ENCODE measurements at places on chromosomes 11 and 22.
A peak's percentile ranks its signal among the peaks of the same experiment; 100 is the strongest.

DNA sequence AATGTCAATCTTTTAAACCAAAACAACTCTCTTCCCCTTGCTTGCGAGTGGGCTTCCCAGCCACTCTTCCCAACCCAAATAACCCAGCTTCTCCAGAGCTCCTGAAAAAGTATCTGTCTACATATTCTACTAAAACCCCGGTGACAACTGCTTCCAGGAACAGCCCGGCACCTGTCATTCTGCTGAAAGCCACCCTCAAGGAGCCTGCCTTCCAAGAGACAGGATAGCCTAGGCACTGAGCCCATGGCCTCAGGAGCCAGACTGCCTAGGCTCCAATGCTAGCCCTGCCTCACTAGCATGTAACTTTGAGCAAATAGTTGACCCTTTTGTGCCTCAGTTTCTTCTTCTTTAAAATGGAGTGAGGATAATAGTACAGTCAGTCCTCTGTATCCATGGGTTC lies 459.8 kb downstream of the SOX6 start:
- no peak for DNase-seq

DNA sequence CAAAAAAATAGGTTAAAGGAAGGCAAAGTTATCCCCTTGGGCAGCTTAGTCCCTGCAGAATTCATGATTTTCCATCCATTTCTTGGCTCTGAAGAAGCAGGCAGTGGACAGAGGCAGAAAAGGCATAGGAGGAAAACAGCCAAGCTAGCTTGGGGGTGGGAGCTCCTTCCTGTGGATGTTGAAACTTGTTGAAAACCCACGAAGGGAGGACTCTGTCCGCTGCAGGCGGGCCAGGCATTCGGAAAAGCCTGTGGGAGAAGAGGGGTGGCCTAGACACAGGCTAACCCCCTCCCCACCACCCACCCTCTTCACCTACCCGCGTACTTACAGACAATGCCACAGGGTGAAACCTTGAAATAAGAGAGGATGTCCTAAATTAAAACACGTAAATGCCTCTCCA lies 72.1 kb downstream of the C22orf31 start:
- no peak for DNase-seq

DNA sequence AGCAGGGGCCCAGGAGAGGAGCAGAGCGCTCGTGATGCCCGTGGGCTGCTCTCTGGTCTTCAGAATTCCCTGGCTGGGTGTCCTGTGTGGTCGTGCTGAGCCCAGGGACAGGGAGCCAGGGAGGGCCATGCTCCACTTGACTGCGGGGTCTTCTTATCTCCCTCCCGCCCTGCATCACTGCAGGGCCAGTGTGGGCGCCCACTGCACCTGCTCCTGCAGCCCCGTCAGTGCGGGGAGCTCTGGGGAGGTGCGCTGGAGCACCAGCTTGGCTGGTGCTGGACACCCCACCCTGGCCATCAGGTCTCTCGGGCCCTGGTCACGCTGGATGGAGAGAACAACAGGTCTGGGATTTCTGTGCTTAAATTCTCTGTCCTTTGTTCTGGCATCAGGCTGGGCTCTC lies 31.8 kb downstream of the B3GAT1 start:
- DNase-seq, result no peak

GRCh38 chr11:117961896-117962295 lies 24.3 kb upstream of the IL10RA start:
- DNase-seq, result no peak

DNA sequence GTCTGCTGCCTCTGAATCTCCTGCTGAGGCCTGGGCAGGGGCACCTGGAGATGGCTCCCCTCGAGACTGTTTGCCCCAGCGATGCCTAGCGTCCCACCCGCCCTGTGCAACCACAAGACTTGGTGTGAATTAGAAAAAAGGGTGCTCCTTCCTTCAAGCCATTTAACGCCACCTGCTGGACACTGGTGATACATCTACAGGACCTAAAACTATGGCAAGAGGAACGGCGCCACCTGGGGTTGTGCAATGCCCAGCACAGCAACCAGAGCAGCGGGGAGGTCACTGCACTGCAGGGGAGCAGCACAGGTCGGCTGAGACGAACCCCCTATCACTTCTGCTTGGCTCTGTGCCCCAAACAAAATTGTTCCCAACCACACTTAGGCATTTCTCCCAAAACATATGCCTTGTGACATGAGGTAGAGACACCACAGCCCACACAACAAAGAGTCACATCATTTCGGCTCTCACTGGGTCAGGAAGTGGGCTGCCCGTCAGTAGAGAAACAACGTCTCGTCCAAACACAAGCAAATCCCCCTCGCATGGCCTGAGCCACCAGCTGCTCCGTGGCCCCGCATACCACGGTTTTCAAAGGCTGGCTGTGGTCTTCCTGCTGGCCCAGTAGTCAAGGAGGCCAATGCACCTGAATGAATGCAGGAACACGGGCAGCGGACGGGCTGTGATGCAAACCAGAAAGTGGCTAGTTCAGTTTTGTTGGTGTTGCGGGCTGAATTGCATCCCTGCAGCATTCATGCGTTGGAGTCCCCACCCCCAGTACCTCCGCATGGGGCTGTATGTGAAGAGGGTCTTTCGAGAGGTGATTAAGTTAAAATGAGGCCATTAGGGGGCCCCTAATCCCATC lies 171.9 kb downstream of the SHANK2 start:
- DNase-seq, result peak; percentile 97

- DNase-seq, result no peak
Measured at GRCh38 chr11:34685864-34686263, 65.0 kb downstream of the EHF start.

GRCh38 chr11:96706761-96707160 lies 316.9 kb downstream of the JRKL start:
- no peak for DNase-seq

GRCh38 chr22:27780161-27780575 lies 21.4 kb downstream of the MN1 start:
- DNase-seq, result no peak

GRCh38 chr22:49272546-49273125 lies 555.0 kb downstream of the BRD1 start:
- DNase-seq, result no peak

DNA sequence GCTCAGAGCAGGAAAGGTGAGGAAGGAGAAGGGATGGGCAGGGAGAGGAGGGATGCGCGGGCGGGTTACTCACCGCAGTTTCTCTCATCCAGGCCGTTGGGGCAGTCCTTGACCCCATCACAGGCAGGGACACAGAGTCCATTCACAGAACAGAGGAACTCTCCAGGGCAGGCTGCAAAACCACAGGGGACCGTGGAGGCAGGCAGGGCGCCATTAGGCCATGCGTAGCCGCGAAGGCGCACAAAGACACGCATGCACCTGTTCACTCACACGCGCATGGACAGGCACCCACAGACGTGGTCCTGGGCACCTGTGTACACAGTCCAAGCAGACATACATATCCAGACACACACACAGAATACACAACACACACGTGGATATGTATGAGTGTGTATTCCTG lies 23.0 kb downstream of the KCTD17 start:
- no peak for DNase-seq

DNA sequence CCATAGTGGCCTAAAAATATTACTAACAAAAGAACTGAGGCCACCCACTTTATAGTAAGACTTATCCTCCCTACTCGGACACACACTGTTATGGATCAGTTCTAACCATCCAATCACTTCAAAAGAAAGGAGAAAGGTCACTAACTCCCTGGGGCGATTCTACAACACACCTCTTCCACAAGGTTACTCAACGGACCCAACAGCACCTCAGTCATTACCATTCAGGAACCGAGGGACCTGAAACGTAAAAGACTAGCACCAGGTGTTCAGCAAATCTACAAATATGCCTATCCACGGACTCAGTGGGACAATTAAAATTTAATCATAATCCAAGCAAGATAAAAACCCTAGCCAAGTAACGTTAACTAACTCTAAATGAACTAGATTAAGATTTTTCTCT lies 1.6 kb downstream of the HNRNPUL2 start:
- DNase-seq, result no peak
